ENCODE measurements at places on chromosomes 5 and 9.

DNA sequence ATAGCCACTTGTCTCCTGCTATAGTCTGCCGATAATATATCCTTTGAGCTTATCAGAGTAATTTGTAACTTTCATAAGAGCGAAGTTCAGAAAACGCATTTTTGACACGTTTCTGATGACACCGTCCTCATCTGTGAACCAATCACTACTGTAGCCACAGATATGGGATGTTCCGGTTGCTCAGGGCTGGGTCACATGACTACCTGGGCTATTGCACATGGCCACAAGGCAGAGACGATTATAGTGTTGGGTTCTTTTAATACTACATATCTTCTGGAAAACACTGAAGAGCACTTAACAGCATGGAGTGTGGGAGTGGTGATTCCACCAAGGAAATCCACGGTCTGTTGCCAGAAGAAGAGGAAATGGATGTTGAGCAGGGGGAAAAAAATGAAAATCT, 115.0 kb upstream of the ADRA1B start:
- DNase-seq = no peak

- no peak for DNase-seq
Observed at GRCh38 chr5:178797546-178798440, 62.0 kb upstream of the ZNF354B start.

- DNase-seq = no peak
Observed at GRCh38 chr5:120567066-120567465, 103.0 kb downstream of the PRR16 start.

DNA sequence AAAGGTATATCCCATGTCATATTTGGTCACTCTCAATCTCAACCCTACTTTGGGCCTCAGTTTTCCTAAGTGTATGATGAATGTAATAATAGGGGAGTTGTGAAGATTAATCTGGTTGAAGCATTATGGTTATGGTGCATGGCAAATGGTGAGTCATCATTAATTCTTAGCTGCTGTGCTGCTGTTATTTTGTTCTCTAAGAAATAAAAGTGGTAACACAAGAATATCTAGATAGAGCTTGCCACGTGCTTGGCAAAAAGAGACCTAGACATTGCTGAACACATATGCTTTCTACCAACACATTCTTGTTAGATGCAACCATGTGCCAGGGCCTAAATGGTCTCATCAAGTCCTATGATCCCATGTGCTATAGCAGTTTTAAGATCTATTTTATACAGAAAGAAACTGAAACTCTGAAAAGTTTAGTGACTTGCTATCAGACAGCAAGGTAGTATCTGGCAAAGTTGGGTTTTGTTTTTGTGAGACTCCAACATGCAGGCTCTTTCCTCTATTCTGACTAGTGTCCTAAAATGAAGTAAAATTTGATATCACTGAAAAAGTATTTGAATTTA, 699.9 kb upstream of the MEF2C start:
- DNase-seq = no peak

GRCh38 chr5:28855626-28856025, 1817.2 kb upstream of the CDH9 start:
- DNase-seq = no peak

DNA sequence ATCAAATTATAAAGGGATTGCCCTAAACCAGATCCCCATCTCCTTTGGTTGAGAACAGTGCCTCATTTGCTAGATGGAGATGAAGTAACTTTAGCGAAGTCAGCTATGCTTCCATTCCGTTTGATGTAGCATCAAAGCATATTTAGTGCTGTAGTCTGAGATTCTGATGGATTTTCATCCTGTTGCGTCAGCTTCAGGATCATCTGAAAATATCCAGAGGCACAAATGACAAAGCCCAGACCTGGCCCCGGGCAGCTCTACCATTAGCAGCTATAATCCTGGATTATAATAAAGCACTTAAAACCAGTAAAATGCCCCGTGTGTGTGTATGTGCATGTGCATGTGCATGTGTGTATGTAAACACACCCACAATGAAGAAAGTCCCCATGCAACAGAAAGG, 44.7 kb downstream of the ERAP1 start:
- DNase-seq = no peak

DNA sequence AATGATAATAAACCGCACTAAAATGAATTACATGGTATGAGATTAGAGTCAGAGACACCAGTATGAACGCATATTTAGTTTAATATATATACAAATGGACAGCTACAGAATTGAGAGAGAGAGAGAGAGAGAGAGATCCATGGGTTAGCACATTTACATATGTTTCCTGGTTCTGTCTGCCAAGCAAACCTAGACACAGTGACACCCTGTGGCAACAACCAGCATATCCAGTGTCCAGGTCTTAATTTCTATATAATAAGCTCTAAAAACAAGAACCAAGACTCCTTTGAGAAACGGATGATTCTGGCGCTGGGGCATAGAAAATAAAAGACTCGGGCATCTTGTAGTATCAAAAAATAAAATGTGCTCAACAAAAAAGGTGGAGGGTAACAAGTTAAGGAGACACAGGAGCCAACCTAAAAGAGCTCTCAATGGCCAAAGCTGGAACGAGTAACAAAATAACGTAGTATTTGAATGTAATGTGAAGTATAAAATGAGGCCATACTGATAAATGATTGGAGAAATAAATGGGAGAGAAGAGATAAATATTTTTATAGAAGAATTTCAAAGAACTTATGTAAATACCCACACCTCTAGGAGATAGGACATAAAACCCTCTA, 84.5 kb downstream of the RFX3 start:
- no peak for DNase-seq

- no peak for DNase-seq
Observed at GRCh38 chr5:52702877-52703276, 84.8 kb upstream of the ITGA1 start.

DNA sequence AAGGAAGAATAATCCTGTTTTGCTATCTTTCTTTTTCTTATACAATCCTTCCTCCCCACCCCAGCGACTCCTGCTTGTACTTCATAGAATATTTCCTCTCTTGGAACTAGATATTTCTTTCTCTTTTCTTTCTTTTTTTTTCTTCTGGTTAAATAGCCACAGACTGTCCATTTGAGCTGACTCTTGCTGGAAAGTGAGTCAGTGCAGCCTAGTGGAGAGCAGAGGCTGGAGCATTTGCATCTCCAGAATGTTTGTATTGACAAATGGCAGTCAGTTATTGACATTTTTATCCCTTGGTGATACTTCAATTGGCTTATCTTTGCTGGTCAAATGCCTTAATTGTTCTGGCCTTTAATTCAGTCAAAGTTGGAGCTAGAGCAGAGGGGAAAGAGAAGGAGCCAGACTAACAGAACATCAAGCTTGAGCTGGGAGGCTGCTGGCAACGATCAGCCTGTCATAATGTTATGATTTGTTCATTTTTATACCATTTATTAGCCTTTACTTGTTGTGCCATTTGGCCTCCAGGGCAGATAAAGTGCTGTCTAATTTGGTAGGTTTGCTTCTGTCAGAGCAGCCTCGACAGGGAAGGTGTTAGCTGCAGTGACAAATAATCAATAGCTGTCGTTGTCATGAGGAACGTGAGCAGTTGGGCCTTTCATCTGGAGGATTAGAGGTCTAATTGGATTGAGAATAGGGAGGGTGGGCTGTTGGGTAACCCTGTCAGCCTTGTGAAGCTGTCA, 69.0 kb downstream of the INVS start:
- DNase-seq = no peak

DNA sequence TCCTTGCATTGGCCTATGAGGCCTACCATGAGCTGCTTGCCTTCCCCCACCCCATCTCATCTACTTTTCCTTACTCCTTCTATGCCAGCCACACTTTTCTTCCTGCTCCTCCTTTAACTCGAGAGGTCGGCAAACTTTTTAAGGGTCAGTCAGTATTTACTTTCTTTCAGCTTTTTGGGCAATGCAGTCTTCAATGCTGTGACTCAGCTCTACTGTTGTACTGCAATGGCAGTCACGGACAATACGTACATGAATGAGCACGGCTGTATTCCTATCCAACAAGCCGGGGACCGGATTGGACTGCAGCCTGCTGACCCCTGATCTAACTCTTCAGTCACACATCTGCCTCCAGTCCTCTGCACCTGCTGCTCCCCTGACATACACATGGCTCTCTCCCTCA, 602 bp upstream of the ACTL7A start:
- DNase-seq = no peak

- no peak for DNase-seq
Observed at GRCh38 chr9:35533398-35533797, 43.5 kb downstream of the RUSC2 start.

All from bone marrow (tissue), 2 donors.